ENCODE measurements at places on chromosomes 2 and 18.
A peak's percentile ranks its signal among the peaks of the same experiment; 100 is the strongest.

DNA sequence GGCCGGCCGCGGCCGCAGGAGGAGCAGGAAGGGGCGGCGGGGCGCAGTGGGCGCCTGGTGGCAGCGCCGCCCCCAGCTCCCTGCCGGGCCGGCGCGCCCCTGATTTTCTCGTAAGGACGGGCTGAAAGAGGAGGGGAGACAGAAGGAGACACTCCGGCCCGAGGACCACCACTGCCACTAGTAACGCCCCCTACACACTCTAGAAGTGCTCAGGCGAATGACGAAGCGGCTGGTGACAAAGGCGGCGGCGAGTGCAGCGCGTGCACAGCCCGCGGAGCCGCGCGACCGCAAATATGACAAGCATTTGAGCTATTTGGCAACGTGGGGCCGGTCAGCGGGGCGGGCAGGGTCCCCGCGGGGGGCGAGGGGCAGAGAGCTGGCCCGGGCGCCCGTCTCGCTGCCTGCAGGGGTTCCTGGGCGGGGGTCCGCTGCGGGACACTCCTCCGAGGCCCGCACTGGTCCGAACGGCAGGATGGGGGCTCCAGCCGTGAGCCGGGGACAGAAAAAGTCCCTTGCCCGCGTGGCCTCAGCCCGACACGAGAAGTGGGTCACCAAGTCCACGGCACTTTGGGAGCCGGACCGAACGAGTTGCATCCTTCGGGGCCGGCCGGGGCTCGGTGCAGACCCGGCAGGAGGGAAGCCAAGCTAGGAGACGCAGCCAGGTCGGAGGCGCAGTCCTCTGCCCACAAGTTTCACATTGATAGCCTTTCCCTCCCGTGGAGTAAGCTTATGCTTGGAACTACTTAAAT lies 524 bp upstream of the SERTAD2 start:
- peak; percentile 55 for DNase-seq

DNA sequence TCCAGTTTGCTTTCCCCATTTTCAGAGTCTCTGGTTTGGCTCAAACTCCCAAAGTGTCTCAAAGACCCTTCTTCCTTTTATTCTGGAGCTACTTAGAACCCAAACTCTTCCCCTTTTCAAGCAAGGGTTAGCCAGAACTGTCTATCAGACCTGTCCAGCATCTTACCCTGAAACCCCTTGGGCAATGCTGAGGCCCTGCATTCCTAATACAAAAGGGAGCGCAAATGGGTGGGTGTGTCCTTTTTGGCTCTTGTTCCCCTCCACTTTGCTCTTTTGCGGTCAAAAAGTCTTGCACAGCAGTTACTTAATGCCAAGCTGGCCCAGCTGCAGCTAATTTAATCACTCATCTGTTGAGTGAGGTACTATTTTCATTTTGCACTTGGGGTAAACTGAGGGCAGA lies 231.2 kb upstream of the FOSL2 start:
- no peak for DNase-seq

GRCh38 chr2:105917226-105917625 lies 172.5 kb downstream of the NCK2 start:
- no peak for DNase-seq

DNA sequence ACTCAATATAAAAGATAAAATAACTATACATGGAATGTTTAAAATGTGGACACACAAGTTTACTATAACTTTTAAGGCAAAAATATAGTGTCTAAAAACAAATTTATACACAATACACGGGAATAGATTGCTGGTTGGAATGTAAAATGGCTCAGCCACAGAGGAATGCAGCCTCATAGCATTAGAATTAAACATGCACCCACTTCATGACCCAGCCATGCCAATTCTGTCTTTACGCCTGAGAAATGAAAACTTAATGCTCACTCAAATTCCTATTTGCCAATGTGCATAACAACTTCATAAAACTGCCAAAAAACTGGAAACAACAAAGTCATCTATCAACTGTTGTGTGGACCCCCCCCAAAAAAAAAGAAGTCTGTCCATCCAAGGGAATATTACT lies 1006.6 kb upstream of the POU3F3 start:
- no peak for DNase-seq

DNA sequence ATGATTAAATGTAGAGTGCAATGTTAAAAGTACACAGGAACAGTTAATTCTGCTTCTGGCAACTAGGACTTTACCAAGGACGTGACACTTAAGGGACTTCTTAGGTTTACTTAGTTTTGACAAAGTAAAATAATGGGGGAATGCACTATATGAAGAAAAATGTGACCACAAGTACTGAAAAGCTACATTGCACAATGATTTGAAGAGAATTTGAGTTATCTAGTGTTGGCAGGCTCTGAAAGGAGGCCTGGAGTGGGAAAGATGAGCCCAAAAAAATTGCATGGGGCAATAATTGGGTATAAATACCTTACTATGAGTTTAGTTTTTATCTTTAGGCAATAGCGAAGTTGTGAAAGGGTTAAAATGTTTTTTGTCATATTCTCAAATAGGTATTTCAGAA lies 173.7 kb downstream of the DOK6 start:
- DNase-seq, result no peak

- peak; percentile 60 for DNase-seq
Observed at GRCh38 chr2:10331027-10331701, 28.5 kb downstream of the HPCAL1 start.

- no peak for DNase-seq
Observed at GRCh38 chr18:574149-574860, 5.9 kb upstream of the CETN1 start.

- no peak for DNase-seq
Observed at GRCh38 chr18:45739848-45740247, 15.9 kb downstream of the SLC14A1 start.

GRCh38 chr2:46967990-46968647 lies 52.5 kb upstream of the MCFD2 start:
- no peak for DNase-seq

GRCh38 chr18:28820353-28820752 lies 643.4 kb upstream of the CDH2 start:
- no peak for DNase-seq

- no peak for DNase-seq
Observed at GRCh38 chr2:45178854-45179253, 169.6 kb upstream of the SIX2 start.

GRCh38 chr2:207311316-207312005 lies 145.7 kb upstream of the KLF7 start:
- DNase-seq, result no peak

DNA sequence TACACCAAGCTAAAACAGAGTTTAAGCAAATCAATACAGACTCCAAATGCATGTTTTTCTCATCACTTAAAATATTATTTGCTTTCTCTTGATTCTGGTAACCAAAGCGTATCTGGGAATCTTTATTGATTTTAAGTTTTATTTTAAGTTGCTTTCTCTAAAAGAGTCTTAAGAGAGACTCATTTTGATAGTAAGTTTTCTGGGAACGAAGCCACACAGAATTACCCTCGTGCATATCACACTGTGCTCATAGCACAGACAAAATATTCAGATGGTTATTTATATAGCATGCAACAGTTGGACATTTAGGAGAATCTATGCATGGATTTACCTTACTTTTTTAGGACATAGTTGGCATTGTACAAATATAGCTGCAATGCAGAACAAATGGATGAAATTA lies 597.5 kb upstream of the NRXN1 start:
- DNase-seq, result no peak

DNA sequence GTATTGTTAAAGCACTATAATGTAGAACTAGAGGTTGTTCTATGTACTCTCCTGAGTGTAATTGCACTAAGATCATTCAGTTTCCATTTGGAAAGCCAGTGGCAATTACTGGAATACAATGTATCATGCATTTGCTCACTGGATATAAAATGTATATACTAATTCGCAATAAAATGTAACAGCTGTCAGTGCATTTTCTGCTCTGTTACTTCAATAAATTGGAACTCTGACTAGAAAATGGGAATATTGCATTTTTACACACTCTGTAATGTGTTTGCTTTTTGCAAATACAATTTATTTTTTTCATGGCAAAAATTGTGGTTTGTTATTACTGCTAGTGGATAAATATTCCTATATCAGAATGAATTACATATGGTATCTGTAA lies 893.8 kb upstream of the POU3F3 start:
- DNase-seq, result no peak

- DNase-seq, result no peak
Observed at GRCh38 chr2:120667981-120668380, 67.7 kb upstream of the GLI2 start.

GRCh38 chr2:236774171-236774570 lies 204.5 kb downstream of the ACKR3 start:
- no peak for DNase-seq

DNA sequence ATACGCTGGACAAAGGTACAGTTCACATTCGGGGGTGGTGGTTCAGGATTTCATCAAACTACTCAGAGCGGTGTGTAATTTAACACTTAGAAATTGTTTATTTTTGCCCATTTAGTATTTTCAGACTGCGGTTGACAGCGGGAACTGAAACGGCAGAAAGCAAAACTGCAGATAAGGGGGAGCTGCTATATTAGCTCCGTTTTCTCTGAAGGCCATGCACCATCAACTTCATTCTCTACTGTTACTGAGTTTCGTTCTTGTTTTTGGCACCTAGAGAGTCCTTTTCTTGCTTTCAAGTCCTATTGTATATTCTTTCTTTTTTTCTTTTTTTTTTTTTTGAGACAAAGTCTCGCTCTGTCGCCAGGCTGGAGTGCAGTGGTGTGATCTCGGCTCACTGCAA lies 121.5 kb upstream of the SP3 start:
- no peak for DNase-seq

DNA sequence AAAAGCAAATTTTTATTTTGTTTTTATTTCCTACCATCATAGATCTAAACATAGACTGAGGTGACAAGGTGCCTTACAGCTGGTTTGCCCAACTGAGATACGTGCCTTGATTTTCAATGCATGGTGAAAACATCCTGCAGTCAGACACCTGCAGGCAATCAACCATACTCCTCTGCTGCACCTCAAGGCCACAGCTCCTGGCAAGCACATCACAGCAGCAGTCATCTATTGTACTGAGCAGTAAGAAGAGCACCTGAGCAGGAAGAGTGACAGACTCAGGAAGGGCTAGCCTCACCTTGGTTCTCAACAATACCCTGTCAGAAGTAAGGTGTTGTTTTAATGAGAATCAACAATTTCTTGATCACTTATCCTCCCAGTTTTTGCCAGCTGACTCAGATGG lies 1206.8 kb upstream of the NRXN1 start:
- DNase-seq, result no peak

DNA sequence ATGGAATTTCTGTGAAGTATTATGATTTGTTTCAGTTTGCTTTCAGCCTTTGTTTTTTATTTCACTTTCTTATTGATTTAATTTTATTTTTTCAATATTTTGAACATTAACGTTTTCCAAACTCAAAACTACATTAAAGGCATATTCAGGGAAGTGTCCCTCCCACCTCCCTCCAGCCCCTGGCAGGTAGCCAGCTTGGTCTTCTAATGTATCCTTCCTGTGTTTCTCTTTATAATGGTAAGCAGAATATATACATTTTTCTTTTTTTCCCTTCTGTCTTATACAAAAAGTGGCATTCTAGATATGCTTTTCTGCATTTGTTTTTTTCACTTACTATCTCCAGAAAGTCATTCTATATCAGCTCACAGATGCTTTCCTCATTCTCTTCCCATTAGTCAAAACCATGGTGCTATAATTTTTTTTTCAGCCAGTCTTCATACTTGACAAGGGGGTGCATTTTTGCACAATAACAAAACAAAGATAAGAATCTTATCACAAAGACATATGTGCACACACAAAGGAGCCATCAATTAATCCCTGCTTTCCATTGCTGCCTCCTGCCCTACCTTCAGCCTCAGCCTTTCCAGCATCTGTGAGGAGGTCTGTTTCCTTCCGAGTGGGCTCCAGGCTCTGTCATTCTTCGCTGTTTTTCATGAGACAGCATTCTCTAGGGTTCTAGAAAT lies 33.7 kb upstream of the TMEM177 start:
- no peak for DNase-seq

GRCh38 chr18:498931-499775 lies 1.3 kb downstream of the COLEC12 start:
- no peak for DNase-seq

GRCh38 chr2:168907940-168908662 lies 7.0 kb downstream of the G6PC2 start:
- DNase-seq, result no peak

DNA sequence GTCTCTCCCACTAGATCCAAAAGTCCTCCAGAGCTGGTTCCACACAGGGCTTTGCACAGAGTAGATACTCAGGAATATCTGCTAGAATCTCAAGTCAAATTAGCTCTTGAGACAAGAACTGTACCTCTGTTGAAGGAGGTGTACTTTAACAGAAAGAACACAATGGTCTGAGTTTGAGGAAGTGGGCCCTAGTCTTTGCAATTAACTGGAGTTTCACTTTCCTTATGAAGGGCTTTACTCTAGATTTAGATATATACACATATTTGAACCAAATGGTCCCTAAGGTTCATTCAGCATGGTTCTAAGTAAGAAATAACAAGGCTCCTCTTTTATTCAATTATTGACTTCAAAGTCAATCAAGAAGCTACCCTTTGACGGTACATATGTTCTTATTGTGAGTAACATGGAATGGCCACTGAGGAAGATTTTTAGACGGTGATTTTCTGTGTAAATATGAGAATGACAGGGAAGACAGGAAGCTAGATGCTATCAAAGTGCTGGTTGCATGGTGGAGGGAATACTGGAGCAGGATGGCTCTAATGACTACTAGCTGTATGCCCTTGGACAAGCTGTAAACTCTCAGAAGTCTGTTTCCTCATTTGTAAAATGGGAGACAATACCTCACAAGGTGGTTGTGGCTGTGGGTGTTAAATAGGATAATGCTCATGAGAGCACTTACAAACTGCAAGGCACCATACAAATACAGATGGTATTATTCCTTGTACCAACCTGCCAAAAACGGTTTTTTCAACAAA lies 73.5 kb upstream of the SERTAD2 start:
- DNase-seq, result no peak

- no peak for DNase-seq
Observed at GRCh38 chr2:81007104-81007503, 702.6 kb upstream of the LRRTM1 start.

DNA sequence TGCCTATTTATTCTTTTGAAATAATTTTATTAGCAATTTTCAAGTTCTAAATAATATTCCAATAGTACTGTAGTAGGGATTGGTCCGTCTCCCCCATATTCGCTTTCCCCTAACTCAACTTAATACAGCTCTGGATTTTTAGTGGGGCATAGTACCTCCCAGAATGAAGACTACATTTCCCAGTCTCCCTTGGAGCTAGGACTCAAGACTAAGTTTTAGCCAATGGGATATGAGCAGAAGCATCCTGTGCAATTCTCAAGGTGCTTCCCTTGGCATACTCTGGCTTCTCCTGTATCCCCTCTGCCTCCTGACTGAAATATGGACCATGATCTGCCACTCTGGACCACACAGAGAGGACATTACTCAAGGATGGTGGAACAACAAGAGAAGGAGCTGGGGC lies 24.1 kb downstream of the ST3GAL5 start:
- DNase-seq, result no peak
